ENCODE measurements at places on chromosomes 7 and 10.

DNA sequence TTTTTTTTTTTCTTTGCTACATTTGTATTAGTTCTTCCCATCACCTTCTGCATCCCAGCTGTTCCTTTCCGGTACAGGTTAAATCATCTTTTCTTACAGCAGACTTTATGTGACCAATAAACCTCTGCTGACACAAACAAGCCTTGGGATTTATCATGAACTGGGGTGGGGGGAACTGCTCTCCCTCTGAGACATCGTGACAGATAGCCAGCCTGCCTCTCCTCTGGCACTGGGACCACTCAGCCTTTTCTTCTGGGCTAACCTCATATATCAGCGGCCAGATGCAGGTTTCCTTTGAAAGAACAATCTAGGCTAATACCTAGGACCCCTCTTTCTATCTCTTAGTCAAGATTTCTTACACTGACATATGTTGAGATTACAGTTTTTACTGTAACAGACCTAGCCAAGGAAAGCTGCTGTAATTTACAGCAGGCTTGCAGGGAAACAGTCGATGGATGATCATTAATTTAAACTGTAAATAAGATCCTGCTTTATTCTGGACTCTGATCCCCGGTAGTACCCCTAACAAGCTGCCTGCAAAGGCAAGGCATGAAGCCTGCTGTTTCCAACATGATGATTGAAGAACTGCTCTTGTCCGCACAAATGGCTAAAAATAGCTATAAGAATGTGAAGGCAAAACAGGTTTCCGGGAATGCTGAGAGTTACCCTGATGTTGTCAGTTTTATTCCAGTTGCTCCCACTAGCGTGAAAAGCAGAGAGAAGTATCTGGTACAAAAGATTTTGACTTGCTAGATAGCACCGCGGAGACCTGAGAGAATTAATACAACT lies 338.7 kb downstream of the SORCS1 start:
- DNase-seq = no peak

- no peak for DNase-seq
These were observed 61.0 kb downstream of the VTI1A start for GRCh38 chr10:112507988-112508387.

- DNase-seq = no peak
These were observed 18.3 kb downstream of the FHIP2A start for GRCh38 chr10:114839901-114840300.

GRCh38 chr7:80699045-80699638 lies 60.7 kb downstream of the CD36 start:
- DNase-seq = no peak

GRCh38 chr10:132648072-132648850 lies 110.7 kb downstream of the INPP5A start:
- no peak for DNase-seq

GRCh38 chr10:101485681-101486554 lies 102.1 kb downstream of the POLL start:
- DNase-seq = no peak

- no peak for DNase-seq
These were observed 106.7 kb downstream of the PRKAG2 start for GRCh38 chr7:151770232-151770631.

GRCh38 chr10:104253106-104253505 lies 1.6 kb upstream of the GSTO1 start:
- no peak for DNase-seq

- no peak for DNase-seq
These were observed 12.7 kb upstream of the AGR2 start for GRCh38 chr7:16817536-16817935.

- no peak for DNase-seq
These were observed 173.3 kb downstream of the LCOR start for GRCh38 chr10:97005349-97005748.

DNA sequence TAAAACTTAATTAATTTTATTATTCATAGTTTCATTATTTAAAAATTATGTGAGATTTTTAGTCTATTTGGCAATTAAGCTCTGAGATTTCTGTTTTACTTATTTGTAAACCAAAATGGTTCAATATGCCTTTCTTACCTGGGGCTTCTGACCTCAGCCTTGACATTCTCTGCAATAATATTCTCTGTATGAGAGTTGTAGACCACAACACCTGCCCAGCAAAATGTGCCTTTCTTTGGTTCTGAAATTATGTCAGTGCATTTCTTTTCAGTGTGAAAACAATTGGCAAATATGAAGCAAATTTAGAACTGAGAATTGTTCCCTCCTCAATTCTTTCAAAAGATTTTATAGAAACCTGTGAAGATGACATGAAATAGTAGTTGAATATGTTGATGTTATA lies 426.4 kb upstream of the FZD8 start:
- no peak for DNase-seq

DNA sequence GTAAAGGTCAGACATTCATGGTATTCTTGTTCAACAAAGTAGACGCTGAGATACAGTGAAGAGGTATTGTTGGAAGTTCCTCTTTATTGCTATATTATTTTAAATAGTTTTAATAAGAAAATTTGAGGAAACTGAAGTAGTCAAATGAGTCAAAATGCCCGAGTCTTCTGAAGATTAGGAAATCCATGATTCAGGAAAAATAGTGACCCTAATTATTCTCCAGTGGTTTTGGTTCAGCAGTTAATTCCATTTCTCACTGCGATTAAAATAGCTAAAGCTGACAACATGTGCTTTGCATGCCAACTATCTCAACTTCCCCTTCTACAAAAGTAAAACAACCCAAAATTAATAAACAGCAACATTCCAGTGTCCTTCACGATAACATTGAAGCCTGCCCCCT lies 32.7 kb upstream of the PFKP start:
- DNase-seq = no peak

DNA sequence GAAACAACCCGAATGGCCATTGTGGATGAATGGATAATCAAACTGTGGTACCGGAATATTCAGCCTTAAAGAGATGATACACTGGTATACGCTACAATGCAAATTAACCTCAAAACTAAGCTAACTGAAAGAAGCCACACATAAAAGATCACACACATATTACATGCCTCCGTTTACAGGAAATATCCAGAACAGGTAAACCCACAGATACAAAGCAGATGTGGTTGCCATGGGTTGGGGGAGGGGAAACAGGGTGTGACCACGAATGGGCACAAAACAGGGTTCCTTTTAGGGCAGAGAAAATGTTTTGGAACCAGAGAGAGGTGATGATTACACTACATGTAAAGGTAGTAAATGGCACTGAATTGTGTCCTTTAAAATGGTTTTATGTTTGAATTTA lies 16.6 kb downstream of the ESYT2 start:
- peak; percentile 43 for DNase-seq

- no peak for DNase-seq
These were observed 102.5 kb downstream of the TRIL start for GRCh38 chr7:28855538-28856217.

DNA sequence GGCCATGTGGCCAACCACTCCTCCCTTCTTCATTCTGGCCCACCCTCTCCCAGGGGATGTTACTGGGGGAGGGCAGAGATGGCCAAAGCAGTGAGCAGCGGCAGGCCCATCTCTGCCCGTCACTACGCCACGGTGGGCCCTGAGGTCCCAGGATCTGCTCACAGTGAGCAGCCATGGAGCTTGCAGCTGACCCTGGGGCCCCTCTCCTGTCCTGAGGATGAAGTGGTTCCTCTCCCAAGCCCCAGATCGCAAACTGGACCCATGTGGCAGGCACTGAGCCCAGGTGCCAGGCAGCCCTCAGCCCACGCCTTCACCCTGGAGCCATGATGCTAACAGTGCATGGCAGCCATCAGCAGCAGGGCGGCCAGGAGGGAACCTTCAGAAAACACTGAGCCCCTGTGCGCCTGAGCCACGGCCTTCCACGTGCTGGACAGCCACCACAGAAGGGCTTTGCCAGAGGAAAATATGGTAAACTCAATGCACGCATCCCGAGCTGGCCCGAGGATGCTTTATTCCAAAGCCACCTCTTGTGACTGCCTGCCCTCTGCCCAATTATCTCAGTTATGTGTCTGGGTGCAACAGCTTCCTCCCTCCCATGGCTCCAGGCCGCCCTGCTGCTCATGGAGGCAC lies 485.7 kb downstream of the PTPRN2 start:
- no peak for DNase-seq

DNA sequence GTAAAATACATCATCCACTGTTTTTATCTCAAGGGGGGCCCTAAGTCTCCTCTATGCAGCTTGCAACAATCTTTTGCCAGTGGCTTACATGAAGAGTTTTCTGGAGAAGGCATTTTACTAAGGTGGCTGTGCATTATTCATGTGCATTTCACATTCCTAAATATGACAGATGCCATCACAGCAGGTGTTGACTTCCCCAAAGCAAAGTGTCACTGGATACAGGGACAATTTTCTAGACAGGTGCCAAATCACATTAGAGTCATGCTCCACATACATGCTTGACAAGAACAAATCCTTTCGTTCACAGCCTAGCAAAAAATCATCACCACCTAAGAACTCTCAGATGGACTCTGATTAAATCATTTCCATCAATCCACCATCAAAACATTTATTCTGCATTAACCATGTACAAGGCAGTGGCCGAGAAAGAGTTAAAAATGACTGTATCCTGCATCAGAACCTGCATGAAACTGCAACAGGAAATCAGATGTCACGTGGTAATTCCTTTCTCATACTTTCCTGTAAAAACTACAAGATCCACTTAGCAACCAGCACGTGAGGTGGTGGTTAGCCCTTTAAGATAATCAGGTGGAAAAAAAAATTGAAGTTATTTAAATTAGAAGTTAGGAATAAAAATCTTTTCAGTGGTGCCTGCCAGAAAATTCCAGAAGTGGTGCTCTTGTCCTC lies 88.2 kb upstream of the AFAP1L2 start:
- DNase-seq = no peak

GRCh38 chr7:151012911-151013347 lies 11.4 kb downstream of the ATG9B start:
- no peak for DNase-seq

- DNase-seq = no peak
These were observed 13.1 kb downstream of the LSM5 start for GRCh38 chr7:32476816-32477648.

- DNase-seq = no peak
These were observed 14.5 kb downstream of the BAZ1B start for GRCh38 chr7:73507556-73507955.

- no peak for DNase-seq
These were observed 82.5 kb downstream of the SDHAF3 start for GRCh38 chr7:97200018-97200417.

DNA sequence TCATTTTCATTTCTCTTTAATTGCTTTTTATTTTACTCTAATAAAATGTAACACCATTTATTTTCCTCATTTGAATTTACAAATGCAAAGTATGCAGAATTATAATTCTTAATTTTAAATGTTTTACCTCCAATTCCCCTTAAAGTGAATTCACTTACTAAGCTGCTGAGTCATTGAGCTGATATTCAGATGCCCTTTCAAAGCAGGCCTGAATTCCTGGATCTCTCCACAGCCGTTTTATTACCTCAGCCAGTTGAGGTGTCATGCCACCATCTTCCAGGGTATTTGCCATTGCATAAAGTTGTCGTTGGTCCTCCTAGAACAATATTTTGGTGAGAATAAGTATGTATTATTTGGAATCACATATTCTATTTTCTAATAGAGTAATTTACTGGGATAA lies 33.2 kb downstream of the GNAT3 start:
- DNase-seq = no peak

GRCh38 chr10:125166658-125167057 lies 6.3 kb upstream of the CTBP2 start:
- no peak for DNase-seq

GRCh38 chr10:120530699-120531098 lies 73.7 kb downstream of the PLPP4 start:
- no peak for DNase-seq

DNA sequence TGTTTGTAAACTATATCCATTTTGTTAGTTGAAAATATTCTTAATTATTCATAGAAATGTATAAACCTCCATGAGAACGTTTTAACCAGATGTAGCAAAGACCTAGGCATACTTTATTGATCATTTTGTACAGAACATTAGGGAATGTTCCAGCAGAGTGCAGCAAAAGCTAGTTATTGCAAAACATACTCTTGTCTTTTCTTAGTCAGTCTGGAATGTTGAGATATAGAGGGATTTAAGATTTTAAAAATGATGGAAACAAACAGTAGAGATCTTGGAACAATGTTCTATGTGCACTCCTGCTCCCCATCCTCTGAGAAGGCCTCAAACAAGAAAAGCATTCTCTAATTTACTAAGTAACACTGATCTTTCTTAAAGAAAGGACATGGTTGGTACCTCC lies 292.1 kb downstream of the BBS9 start:
- no peak for DNase-seq

DNA sequence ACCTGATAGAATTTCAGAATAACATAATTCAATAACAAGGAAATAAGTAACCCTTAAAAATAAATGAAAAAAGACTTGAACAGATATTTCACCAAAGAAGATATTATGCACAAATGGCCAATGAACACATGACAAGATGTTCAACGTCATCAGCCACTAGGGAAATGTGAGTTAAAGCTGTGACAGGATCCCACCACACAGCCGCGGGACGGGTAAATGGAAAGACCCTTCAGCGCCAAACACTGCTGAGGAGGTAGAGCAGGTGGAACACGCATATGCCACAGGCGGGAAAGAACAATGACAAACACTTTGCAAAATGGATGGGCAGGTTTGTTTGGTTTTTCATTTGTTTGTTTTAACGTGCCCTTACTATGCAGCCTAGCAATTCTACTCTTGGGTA lies 86.1 kb upstream of the RNF32 start:
- no peak for DNase-seq

DNA sequence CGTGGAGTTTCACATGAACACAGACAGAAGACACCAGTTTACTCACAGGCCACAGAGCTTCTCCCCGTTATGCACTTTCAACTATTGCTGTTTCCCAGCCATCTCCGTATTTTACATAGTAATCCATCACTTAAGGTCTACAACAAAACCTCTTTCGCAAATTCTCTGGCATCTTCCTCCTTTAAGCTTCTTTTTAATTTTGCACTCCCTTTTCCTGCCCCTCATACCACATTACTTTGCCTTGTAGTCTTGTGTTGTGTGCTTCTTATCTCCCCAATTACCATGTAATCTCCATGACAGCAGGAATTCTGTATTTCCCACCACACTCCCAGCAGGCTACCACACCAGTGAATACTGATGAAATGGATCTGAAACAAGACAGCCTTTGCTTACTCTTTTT lies 87.3 kb downstream of the ODAD2 start:
- DNase-seq = no peak

DNA sequence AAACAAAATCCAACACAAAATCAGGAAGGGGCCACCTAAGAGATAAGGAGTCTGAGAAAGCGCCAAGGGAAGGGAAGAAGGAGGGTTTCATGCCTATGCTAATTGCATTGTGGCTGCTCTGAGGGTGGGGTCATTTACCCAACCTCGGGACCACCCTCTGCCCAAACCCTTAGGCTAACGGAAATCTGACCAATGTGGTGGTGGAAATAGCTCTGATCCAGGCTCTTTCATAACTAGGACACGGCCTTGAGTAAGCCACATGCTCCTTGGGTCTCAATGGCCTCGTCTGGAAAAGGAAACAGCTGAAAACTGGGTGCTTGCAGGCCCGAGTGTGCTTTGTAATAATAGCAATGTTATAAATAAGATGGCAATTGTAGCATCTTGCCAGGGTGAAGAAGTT lies 14.9 kb upstream of the SRGN start:
- DNase-seq = no peak

GRCh38 chr7:90191648-90192047 lies 19.9 kb upstream of the STEAP2 start:
- DNase-seq = no peak

GRCh38 chr10:44424298-44424697 lies 39.4 kb upstream of the CXCL12 start:
- no peak for DNase-seq

All from stimulated activated CD8-positive, alpha-beta memory T cell treated with anti-CD3 and anti-CD28 coated beads, Interleukin-2, amount 100 ng/mL, for 1 hour (primary cell).